Thymus (tissue), 14 donors: ENCODE measurements at places on chromosomes 12 and 14.

DNA sequence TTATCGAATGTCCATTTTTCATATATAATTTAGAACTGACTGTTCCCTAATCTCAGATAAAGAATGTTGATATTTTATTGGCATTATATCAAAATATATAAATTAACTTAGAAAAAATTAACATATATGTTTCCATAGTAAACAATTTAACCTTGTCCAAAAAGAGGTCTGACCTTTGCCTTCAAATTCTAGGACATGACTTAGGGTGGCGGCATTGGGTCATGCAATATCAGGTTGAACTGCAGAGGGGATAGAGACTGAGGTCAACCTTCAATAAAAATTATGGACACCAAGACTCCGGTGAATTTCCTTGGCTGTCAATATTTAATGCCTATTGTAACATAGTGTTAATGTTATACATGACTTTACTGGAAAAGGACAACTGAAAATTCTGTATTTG lies 199.8 kb downstream of the RPL10L start:
- DNase-seq = no peak

- no peak for DNase-seq
Measured at GRCh38 chr12:47777741-47778558, 4.9 kb downstream of the SLC48A1 start.

DNA sequence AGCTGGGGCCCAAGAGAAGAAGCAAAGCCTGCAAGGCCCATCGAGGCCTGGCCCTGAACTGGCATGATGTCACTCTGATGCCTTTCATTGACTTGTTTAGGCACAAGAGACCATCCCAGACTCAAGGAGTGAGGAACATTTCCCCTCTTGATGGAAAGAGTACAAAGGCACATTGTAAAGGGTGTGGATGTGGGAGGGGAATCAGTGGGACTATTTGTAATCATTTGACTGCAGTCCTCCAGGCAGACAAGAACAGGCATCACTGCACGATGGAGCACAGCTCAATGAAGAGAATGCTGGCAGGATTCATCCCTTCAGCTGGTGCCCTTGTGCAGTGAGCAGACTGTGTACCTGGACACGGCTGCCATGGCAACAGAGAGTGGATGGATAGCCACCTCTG lies 87.9 kb downstream of the LGMN start:
- no peak for DNase-seq

DNA sequence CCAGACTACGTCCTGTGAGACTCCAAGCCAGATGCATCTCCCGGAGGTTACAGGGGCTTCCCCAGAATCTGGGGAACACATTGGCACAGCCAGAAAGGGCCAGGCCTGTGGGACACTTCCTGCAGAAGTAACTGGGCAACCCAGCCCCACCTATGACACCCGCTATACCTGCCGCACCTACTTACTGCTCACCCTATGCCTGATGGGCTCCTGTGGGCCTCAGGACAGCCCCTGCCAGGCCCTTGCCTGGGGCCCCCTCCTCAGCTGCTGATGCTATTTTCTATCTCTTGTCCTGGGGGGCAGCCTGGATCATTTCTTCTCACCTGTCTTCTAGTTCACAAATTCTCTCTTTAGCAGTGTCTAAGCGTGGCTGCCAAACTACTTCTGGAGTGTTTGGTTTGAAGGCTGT lies 28.7 kb downstream of the JAG2 start:
- DNase-seq = no peak

DNA sequence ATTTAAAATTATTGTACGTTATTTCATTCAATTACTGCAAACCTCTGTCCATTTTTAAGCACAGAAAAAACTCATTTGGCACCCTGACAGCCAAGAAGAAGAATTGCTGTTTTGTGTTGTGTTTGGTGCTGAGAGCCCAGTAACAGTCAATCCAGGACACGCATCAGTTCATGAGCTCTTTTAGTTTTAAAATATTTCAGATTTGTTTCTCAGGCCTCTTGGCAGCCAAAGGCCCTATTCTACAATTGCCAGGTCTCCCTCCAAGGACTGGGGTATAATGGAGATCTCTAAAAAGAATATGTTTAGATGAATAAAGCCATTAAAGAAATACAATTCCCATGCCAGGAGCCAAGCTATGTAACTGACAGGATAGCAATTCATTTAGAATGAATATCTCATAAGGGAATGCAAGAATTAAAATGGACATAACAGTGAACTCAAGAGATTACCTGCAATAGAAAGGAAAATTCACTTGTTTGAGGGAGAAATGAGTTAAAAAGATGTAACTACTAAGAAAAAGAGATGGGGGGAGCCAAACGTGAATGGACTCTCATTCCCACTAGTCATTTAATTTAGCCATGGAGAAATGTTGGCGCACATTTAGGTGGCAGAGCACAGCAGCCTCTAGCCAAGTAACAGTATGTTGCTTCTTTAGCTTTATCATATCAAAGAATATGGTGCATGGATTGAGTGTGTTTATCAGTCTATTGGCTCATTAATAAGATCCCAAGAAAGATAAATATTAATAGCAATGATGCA lies 140.6 kb upstream of the PELI2 start:
- DNase-seq = no peak

- no peak for DNase-seq
Measured at GRCh38 chr14:102252834-102253801, 51.8 kb downstream of the MOK start.

GRCh38 chr14:97706819-97707218 lies 909.6 kb downstream of the VRK1 start:
- no peak for DNase-seq

DNA sequence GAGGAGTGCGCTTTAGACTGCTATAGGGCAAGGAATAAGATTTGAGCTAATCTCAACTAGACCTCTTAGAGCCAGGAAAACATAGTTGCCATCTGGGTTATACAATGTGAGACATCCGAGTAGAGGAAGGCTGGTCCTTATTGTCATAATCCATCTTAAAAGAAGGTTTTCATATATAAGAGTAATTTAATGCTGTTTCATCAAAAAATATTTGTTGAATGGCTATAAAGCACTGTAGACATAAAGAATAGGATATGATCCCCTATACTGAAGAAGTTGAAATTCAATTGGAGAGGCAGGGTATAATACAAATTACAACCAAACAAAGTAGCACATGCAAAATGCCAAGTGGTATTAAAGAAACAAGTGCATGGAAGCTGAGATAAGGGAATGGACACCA lies 294.5 kb downstream of the SSPN start:
- no peak for DNase-seq

DNA sequence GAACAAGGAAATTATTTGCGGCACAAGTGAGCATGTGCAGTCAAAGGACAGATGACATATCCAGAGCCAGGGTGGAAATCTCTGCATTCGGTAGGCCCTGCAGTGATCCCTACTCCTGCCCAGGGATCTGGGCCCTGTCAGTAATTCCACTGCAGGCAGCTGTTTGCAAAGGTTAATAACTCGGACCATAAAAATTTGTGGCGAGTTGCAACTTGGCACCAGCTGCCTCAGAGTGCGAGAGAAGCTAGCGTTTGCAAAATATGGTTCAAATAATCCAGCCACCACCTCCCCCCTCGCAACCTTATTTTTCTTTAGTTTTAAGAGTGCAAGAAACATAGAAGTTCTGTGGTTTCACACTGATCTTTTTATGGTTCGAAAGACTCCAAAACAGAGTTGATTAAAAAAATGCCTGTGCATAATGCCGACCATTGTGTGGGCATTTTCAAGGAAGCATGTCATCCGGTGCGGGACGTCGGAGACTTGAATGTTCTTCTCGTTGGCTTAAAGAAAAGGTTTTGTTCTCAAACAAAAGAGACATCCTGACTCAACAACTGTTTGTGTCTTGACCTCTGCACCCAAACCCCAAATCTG lies 224.5 kb downstream of the BCL11B start:
- DNase-seq = no peak

- DNase-seq = no peak
Measured at GRCh38 chr14:76040704-76041103, 55.1 kb downstream of the IFT43 start.

DNA sequence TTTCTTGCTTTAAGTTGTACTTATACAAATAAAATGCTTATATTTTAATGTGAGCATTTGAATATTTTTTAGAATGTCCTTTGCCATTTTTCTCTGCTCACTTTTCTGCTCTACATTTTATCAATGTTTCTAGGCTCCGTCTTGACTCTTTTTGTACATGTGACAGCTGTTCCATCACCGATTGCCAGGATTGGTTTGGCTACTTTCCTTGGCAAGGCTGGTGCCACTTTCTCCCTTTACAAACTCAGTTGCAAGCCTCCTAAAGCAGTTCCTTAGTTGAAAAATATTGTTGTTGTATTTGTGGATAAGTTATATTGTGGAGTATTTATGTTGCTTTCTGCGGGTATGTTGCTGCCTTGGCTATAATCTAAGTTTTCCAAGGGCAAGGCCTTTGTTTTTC lies 63.4 kb downstream of the DACT1 start:
- DNase-seq = no peak

- DNase-seq = no peak
Measured at GRCh38 chr12:52833922-52834726, at the start of gene KRT79. Gene KRT79, minus strand, starts transcription at chr12:52834311. Its CDS starts 51 bp downstream, at chr12:52834260.

DNA sequence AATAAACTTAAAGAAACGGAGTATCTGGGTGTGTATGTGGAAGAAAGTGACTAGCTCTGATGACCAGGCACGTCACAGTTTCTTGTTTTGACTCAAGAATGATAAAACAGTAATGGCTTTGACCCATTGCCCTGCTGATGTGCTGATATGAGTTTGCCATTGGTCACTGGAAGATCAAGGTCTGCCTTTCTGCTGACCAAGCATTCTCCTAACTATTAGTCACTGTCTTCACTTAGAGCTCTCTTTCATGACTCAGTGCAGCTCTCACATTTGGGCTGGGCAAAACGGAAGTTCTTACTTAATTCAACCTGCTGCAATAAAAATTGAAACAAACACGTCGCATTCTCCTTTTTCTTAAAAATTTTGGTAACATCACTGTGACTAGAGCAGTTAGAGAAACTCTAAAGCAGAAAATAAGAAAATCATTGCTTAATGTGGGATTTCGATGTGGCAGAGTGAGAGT lies 366.7 kb downstream of the BTG1 start:
- no peak for DNase-seq

DNA sequence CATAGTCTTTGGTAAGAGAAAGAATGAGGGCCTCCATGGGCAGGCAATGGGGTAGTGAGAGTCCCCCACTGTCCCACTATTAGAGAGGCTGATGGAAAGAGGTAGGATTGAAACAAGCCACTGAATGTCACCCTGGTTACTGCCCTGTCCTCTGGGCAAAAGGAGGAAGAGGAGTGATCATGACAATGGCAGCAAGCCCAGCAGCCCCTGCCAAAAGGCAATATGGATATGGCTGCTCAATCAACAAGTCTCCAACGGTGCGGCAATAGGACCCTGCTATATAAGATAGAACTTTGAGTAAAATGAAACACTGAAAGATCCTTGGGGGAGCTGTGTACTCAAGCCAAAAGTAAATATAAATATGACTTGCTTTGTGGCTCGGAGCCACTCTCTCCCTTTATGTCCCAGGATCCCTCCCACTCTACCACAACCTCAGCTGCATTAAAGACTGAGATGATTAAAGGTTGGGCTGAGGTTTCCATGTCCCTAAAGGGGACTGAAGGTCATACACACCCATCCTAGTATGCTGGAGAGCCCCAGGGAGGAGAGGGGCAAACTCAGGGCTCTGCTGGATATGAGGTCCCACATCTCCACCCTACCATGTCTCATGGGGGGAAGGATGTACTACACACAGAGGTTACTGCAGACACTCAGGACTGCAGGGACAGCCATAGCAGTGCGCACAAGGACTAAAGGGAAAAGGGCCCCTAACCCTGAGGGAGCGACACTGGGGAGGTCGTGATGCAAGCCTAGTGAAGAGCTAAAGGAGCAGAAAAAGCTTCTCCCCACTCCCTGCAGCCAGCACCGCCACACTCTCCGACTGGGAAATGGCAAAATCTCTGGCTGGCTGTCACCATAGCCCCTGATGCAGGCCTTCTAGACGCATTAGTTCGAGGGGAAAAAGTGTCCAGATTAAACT lies 5.9 kb downstream of the POMT2 start:
- no peak for DNase-seq

DNA sequence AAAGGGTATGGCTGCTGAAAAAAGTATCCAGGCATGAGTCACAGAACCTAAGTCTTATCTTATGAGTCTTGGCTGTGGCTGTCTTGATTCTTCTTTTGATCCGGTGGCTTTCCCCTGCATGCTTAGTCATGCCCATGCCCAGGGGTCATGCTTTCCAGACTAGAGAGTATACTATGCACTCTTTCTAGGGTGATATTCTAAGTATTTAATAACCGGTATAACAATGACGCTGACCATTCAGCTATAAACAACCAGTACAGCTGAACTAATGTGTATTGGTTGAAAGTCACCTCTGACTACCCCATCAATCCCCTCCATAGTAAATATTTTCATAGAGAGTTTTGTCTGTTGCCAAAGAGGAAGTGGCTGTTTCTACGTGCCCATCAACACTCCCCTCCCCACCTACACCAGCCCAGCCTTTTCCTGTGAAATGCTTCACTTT lies 34.7 kb upstream of the NRXN3 start:
- no peak for DNase-seq

DNA sequence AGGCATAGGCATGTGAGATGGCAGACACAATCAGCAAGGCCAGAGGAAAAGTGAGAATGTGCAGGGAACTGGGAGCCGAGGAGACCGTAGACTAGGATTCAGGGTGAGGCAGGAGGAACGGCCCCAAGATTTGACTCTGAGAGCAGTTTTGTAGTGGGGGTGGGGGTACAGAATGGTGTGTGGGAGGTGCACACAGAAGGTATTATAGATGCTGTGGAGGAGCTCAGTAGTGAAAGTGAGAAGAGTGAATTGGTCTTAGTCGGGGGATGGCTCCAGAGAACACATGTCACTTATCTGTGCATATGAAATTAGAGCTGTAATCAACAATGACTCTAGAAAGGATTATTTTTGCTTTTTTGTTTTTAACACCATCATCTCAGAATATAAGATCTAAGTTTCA lies 11.9 kb downstream of the ZNF664 start:
- DNase-seq = no peak

DNA sequence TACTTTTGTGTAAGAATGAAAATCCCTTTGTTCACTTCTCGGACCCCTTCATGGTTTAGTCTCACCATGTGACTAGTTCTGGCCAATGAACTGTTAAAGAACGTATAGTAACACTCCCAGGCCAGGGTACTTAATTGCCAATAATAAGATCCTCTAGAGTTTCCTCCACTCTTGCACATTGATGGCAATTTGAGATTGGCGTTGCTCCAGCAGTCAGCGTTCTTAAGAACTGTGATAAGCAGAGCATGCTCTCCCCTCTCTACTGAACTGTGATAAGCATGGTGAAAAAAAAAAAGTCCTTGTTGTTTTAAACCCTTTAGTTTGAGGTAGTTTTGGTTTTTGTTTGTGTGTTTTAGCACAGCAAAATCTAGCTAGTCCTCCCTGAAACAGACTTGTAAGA lies 854.5 kb downstream of the SLC6A15 start:
- DNase-seq = no peak

DNA sequence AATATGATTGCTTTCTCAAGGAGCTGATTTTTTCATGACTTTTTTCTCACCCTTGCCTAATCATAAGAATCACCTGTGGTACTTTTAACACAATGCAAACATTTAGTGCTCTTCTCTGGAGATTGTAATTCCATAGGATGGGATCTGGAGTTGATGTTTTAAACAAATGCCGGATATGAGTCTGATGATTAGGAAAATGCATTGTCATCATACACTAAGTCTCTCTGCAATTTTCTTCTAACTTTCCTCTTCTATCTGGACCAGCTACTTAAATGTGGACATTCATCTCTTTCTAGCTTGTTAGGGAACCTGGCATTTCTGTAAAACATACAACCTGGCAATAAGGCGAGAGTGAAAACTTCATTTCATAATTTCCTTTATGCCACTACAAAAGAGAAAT lies 23.5 kb downstream of the PMCH start:
- DNase-seq = no peak

GRCh38 chr12:84313323-84313675 lies 599.3 kb downstream of the SLC6A15 start:
- DNase-seq = no peak
